ENCODE measurements at places on chromosomes 2 and 18.

- DNase-seq = no peak
Measured at GRCh38 chr2:1787755-1788477, 43.6 kb upstream of the PXDN start.

- no peak for DNase-seq
Measured at GRCh38 chr2:44859337-44859736, 82.2 kb upstream of the SIX3 start.

GRCh38 chr2:227295806-227296205, 29.2 kb upstream of the MFF start:
- DNase-seq = no peak

- peak; percentile 28 for DNase-seq
Measured at GRCh38 chr2:63023444-63023843, 27.2 kb upstream of the OTX1 start.

DNA sequence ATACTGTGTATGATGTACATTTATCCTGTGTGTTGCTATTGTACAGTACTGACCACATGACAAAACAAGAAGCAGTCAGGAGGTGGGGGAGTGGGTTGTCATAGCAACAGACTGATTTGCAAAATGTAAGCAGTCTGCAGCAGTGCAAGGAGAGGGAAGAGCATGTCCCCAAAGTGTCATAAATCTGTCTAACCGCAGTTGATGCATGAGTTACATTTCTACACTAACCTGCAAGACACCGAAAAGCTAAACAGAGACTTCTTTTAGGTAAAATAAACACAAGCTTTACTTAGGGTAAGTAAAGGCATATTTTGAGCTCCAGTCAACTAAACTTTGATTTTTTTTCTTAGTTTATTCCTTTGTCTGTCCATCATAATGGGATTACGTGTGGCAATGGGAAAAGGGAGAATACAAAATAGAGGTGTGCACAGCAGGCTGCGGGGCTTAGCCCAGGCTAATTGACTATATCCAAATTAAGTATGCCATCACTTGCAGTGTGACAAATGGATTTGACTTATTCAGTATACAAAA, 134.5 kb downstream of the MEIS1 start:
- DNase-seq = peak; percentile 23

DNA sequence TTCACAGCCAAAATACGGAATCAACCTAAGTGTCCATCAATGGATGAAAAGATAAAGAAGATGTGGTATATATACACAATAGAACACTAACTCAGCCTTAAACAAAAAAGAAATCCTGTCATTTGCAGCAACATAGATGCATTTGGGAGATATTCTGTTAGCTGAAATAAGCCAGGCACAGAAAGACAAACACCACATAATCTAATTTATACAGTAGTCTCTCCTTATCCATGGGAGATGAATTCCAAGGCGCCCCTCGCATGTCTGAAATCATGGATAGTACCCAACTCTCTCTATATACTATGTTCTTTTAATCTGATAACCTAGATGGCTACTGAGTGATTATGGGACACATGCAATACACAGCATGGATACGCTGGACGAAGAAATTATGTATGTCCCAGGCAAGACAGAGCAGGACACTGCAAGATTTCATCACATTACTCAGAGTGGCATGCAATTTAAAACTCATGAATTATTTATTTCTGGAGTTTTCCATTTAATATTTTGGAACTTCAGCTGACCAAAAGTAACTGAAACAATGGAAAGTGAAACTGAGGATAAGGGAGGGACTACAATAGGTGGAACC, 39.5 kb downstream of the ORC4 start:
- DNase-seq = no peak

GRCh38 chr18:11587432-11587831, 22.0 kb upstream of the SLC35G4 start:
- no peak for DNase-seq

DNA sequence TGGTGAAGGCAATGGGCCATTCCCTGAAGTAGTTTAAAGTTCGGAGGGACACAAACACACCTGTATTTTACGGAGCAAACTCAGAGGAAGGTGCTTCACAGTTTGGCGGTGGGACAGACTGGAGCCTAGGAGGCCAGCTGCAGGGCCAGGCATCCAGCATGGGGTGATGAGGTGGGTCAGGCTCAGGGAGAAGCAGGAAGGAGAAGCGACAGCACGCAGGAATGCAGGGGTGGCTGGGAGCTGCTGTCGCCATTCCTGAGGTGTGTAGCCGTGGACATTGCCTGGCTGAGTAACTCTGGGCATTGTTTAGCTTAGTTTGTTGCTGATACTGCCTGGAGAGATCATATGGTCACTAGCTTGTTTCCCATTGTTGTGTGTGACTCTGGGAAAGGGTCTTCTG, 35.8 kb upstream of the METTL21A start:
- no peak for DNase-seq

DNA sequence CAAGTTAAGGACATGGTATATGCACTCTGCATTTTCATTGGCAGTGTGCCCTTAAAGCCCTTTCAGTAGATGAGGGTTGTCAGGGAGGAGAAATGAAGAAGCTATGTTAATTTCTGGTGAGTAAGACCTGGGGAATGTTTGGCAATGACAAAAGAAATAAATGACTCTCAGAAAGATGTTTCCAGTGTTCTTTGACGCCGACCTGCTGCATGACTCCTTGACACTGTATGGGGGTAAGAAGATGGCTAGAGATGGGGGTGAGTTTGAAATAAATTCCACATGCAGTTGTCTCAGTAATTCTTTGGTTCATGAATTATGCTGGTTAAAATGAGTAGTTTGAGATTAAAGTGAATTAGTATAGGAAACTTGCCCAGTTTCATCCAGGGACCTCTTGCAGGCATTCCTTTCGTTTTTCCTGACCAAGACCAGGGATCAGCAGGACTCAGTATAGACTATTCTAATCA, 5.9 kb downstream of the CCDC121 start:
- no peak for DNase-seq

DNA sequence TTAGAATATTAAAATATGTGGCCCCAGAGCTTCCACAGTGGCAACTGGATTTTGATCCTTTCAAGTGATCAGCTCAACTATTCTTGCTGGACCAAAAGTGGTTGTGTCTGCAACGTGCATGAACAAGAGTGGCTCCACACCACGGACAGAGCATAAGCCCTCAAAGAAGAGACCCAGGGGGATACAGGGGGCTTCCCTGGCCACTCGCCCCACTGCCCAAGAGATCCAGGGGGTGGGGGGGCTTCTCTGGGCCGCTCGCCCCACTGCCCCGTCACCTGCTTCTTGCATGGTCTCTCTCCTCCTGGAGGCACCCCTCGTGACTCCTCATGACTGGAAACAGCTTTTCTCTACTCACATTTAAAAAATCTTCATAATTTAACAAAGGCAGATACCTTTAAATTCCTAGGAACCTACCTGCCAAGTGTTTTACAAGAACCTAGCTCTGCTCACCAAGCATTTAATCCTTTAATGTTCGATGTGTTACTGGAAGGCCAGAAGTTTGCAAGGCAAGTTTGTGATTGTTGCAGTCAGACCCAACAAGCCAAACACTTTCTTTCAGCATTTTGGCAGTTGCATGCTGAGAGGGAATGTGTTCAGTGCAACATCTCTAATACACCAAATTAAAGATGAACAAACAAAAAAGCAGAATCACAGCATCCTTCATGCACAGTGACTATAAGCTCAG, 174.3 kb downstream of the BCL2 start:
- no peak for DNase-seq

- no peak for DNase-seq
Measured at GRCh38 chr2:8956774-8957173, 46.7 kb downstream of the MBOAT2 start.

- DNase-seq = no peak
Measured at GRCh38 chr2:156118753-156119416, 213.6 kb downstream of the NR4A2 start.

DNA sequence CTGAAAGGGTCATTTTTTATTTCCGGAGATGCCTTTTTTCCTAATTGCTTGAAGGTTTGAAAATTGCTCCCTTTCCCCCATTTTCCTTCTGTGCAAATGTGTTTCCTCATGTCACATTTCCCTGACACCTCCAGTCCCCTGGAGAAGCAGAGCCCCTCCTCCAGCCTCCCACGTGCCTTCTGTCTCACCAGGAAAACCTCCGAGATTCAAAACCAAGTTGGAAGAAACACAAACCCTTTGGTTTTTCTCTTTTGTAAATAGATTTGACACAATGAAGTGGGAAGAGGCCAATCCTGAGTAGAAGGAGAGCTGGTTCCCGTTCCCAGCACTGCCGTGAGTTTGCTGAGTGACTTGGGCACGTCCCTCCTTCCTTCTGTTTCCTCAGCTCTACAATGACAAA, 125.4 kb upstream of the MYCN start:
- no peak for DNase-seq

DNA sequence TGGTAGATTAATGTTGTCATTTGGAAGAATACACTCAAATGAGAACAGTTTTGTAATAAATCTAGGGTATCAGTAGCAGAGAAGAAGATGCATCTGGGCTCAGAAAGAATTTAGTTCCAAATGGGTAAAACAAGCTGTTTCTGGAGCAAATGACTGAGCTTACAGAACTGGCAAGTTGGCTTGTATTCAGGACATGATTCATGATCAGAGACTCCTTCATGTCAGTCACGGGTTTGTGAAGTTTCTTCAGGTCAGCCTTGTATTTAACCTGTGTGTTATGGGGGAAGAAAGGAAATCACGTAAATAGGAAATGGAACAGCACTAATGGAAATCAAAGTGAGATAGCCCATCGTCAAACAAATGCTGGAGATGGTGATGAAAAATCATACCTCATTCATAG, 109.1 kb downstream of the RIF1 start:
- DNase-seq = no peak

Measured in GF-D8 (cell line).